ENCODE measurements at places on chromosomes 16 and 17.

DNA sequence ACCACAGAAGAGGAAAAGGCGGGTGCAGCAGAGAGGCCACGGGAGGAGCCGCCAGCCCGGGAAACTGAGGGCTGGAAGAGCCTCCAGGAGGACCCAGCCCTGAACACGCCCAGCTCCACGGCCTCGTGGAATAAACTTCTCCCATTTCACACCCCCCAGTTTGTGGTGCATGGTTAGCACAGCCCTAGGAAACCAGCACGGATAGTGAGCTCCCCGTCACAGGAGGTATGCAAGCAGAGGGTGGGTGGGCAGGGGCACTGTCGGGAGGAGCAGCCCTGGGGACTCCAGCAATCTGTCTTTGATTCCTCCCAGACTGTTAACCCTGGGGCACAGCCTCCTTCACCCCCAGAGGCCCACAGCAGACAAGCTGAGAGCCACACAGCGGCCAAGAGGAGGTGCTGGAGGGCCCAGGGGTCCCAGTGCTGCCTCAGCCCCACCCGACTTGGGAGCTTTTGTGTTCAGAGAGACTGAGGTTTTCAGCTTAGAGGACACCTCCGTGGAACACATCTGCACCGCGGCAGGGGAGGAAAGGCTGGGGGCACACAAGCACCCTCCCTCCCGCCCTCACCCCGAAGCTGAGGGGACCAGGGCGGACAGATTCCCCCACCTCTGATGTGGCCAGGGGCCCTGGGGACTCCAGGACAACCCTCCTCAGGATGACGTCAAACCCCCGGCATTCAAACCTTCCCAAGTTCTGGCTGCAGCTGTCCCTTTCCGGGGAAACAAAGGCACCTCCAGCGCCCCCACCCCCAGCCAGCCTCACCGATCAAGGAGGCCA is 1.7 kb upstream of the IL17C start:
- DNase-seq: no peak

GRCh38 chr16:57798953-57799599 is 3.2 kb downstream of the KIFC3 start:
- DNase-seq: no peak

DNA sequence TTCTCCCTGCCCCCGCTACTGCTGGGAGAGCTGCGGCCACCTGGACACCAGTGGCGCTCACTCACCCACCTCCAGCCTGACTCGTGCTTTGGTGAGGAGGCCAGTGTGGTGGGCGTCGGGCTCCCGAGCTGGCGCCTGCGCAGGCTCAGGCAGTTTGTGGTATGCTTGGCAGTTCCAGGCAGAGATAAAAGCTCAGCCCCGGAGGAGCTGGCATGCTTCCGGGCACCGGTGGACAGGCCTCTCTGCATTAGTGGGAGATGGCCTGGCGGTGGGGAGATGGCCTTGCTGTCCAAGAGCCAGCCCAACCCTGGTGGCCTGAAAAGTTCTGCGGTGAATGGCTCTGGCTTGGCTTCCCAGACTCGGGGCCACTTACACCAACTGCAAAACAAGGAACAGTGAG is 4.1 kb downstream of the ADGRG1 start:
- no peak for DNase-seq

- no peak for DNase-seq
Observed at GRCh38 chr17:27407916-27408864, 48.1 kb upstream of the KSR1 start.

- peak; percentile 100 for DNase-seq
Observed at GRCh38 chr16:30747799-30748633, at the start of gene PHKG2. PHKG2 (plus strand) TSS chr16:30748425; CDS start chr16:30748821, 396 bp downstream.

- DNase-seq: peak; percentile 35
Observed at GRCh38 chr17:72661116-72661944, 431.2 kb downstream of the SLC39A11 start.

DNA sequence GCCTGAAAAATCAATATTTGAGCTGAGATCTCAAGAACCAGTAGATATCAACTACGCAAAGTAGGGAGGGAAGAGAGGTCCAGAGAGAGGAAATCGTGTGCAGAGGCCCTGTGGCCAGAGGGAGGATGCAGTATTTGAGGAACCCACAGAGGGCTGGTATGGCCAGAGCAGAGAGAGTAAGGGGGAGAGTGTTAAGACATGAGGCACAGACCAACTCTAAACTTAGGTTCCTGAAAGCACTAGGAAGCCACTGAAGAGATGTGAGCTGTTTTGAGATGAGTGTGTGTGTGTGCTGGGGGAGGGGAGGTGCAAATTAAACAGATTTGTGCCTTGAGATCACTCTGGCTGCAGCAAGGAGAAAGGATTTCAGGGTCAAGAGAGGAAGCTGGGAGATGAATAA is 10.9 kb downstream of the SLC13A2 start:
- no peak for DNase-seq

DNA sequence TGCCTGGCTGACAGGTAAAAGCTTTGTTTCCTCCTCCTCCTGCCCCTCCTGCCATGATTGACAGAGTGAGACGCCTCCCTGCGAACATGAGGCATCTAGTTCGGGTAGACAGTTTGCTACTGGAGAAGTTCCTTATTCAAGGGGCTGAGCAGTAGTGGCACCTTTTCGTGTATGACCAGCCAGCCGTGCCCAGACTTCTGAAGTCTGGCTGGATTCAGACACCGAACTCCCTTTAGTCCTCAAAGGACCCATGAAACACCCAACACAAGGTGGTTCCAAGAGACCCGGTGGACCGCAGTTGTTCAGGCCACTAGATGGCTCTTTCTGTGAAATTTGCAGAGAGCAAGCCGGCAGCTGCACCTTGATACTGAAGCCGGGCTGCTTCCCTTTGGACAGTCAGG is 192.8 kb downstream of the XYLT1 start:
- peak; percentile 56 for DNase-seq

DNA sequence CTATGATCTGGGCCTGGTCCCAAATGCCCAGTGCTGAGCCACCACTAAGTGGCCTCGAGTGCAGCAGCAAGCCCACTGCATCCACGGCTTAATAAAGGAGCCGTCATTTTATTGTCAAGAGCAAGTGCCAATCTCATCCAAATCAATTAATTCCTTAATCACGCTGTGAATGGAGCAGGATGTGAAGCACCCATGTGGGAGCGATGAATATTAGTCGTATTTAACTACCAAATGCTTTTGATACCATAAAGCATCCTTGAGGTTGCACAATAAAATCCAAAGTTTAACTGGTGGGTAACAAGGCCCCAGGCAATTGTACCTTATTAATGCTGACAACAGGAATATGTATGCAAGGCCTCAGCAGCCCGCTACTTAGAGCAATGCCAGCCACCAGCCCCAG is 226.0 kb upstream of the C16orf82 start:
- DNase-seq: no peak

DNA sequence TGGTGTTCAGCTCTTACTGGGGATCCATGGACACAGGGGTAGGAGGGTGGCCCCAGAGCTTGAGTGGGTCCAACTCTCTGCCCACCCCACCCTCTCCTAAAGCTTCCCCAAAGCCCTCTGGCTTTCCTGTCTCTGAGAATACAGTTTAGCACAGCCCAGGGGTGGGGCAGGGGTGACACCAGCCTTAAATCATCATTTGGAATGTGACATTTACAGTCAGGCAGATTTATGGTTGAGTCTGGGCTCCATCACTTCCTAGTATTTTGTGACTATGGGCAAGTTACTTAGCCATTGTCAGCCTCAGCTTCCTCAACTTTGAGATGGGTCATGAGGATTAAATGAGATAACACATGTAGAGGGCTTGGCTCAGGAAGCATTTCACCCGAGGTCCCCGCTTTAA is 193.1 kb upstream of the IRX6 start:
- no peak for DNase-seq

GRCh38 chr16:70703041-70703834 is 17.4 kb upstream of the MTSS2 start:
- DNase-seq: peak; percentile 82

GRCh38 chr16:17273142-17273561 is 197.6 kb downstream of the XYLT1 start:
- DNase-seq: no peak

DNA sequence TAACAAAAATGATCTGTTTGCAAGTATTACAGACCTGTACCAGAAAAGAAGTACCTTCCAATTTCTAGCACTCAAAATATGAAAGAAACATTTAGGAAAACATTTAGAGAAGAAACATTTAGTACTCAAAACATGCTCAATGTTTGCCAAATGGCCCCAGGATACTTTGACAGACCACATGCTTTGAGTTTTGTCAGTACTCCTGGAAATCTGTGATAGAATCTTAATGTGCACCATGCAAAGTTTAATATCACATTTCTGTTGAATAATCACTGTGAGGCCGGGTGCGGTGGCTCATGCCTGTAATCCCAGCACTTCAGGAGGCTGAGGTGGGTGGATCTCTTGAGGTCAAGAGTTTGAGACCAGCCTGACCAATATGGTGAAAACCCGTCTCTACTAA is 8.5 kb upstream of the ZC3H7A start:
- no peak for DNase-seq

- DNase-seq: no peak
Observed at GRCh38 chr17:11855306-11855705, 142.0 kb downstream of the ZNF18 start.

DNA sequence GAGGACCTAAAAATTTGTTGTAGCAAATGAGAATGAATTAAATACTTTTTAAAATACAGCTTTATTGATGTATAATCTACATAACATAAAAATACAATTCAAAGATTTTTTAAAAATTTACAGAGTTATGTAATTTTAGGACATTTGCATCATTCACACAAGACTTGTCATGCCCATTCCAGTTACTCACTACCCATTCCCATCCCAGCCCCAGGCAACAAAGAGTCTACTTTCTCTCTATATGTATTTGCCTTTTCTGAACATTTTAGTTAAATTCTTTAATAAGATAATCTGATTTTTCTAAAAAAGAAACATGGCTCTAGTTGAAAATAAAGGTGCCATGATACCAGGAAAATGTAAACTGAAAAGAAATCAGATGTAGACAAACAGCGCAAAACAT is 354.2 kb downstream of the PMP22 start:
- DNase-seq: no peak

DNA sequence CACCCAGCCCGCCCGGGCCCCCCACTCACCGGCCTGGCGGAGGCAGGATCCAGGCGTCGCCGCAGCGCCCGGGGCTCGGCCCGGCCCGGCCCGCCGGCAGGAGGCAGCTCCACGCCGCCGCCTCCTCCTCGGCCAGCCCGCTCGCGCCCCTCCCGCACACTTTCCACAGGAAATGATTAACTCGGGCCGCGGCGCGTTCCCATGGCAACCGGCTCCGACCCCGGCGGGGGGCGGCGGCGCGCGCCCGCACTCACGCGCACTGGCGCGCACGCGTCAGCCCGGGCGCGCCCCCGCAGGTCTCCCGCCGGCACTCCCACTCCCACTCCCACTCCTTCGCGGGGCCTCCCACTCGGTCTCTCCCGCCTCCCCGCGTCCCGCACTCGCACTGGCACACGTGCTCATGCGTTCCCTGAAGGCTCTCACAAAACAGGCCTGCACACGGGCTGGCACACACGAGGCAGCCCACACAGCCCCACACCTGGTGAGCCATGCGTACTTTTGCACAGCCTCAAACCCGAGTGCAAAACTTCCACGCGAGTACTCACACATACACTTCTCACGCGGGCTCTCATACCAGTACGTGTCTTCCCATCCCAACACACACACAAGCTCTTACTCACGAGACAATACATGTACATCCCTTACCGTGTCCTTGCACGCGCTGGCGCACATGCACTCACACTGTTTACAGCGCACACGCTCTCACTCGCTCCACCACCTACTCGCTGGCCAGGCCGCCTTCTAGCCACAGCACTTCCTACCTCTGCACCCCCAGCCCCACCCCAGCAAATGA is at the start of gene KIFC3:
TSS of gene KIFC3 (minus strand) at position 151 of the 793 bp plus-strand sequence. CDS start 4,248 bp downstream, outside the sequence.
- DNase-seq: peak; percentile 89

GRCh38 chr16:17228708-17229055 is 242.1 kb downstream of the XYLT1 start:
- no peak for DNase-seq

DNA sequence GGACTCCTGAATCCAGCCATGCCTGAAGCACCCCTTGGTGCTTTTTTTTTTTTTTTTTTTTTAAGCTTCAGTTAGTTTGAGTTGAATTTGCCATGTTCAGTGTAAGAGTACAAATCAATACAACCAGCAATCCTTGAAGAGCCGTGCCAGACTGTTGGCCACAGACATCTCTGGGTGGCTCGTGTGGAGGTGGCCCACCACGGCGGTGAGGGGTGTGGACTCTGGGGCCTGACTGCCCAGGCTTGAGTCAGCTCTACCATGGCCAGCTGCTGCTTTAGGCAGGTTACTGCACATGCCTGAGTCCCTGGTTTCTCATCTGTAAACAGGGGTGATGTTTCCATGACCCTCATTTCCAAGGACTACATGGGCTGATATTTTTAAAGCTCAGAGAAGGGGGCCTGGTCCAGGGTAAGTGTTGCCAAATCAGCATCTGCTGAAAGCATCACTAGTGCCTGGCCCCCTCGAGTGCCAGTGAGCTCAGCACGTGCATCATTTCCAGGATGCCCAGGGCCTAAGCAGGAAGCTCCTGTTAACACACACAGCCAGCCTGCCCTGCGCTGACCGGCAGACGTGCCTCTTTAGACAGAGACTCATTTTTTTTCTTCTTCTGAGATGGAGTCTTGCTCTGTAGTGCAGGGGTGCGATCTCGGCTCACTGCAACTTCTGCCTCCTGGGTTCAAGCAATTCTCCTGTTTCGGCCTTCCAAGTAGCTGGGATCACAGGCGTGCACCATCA is 90.1 kb downstream of the DNAH17 start:
- no peak for DNase-seq

DNA sequence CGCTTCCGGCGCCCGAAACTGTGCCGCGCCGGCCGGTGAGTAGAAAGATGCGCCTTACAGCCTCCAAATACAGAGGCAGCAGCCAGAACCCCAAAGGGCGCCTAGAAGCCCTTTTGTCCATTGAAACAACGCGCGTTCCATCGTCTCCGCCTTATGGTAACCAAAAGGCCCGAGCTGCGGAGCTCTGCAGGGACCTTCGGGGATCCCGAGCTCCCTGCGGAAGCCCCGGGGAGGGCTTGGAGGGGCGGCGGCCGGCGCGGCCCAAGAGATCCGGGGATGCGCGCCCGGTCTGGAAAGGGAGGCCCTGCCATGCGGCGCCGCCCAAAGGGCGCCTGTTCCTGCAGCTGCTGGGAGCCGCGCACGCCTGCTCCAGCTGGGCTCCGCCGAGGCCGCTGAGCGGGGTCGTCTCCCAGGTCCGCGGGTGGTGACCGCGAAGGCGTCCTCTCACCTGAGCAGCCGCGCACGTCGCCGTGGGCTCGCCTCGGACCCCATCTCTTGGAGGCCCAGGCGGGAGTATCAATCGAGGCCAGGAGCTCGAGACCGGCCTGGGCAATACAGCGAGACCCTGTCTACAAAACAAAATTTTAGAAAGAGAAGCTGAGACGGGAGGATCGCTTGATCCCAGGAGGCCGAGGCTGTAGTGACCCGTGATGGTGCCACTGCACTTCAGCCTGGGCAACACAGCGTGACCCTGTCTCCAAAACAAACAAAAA is 742 bp upstream of the FBXO31 start:
- no peak for DNase-seq

- no peak for DNase-seq
Observed at GRCh38 chr16:83835586-83836566, 28.1 kb downstream of the HSBP1 start.

GRCh38 chr16:12425134-12425941 is 378.3 kb downstream of the CPPED1 start:
- DNase-seq: no peak

GRCh38 chr16:24730914-24731313 is 1.5 kb downstream of the TNRC6A start:
- no peak for DNase-seq

GRCh38 chr17:75518201-75518600 is 1.9 kb downstream of the TSEN54 start:
- no peak for DNase-seq

GRCh38 chr17:41464682-41465081 is 2.5 kb downstream of the KRT32 start:
- peak; percentile 45 for DNase-seq

GRCh38 chr16:80804526-80805383 is at the start of gene CDYL2:
CDYL2 (minus strand) TSS chr16:80804598; CDS start chr16:80804173, 425 bp downstream.
- no peak for DNase-seq

Data from Ammon's horn (tissue), 1 donor.